Esophagus squamous epithelium (tissue), 5 donors: ENCODE measurements at places on chromosomes 2 and 18.

DNA sequence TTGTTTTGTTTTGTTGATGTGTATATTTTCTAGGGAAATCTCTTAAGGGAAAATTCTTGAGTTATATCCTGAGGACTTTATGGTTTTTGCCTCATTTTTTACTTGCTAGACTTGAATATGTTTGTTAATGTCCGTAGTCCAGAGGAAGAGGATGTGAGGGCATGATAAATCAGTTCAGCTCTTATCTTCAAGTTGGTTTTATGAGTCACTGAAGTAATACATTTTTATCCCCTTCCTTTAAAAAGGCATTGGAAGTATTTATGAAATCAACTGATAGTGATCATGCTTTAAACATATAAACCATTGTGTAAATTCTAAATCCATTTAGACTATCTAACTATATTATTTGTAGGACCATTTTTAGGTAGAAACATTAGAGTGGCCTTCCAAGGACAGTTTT lies 43.9 kb upstream of the CYBRD1 start:
- H3K4me3 ChIP-seq, result no peak overlapping the region
- H3K4me1 ChIP-seq, result no peaks in the 10 kb centered on the region
- DNase-seq, result no peak

DNA sequence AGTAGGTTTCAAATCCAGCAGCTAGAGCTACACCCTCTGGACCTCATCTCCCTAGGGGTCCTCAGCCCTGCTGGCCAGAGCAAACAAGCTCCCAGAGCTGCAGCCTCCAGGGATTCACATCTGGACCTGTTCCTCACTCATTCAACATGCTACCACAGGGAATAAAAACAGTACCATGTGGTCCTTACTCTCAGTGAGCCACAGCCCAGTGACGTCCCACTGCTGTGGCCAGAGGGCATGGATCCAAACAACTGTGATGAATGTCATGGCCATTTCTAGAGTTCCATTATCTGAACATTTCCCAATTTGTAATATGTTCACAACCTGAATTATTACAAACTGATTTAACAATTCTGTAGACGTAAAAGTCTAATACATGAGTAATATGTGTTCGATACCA lies 177.9 kb downstream of the TRABD2A start:
- no peak overlapping the region for H3K4me3 ChIP-seq
- H3K4me1 ChIP-seq, result no peaks in the 10 kb centered on the region
- no peaks in the 10 kb centered on the region for H3K36me3 ChIP-seq
- DNase-seq, result no peak
- no peak overlapping the region for H3K27ac ChIP-seq

DNA sequence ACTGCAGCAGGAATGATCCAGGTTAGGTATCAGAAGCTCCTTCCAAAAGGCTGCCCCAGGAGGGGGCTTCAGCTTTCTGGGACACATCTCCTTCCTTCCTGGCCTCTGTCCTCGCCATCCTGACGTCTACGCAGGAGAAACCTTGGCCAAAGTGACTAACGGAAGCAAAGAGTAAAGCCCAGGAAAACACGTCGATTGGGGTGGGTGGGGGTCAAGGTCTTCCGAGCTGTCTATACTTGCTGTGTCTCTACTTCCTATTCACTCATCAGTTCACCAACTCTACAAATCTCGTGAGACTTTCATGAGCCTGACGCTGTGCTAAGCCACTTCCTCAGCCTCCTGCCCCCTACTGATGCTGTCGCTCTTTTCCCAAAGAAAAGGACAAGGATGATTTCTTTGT lies 212.6 kb downstream of the TNS1 start:
- no peak for DNase-seq
- H3K4me1 ChIP-seq, result peaks cover 11% of the 10 kb centered on the region
- peak overlapping the region; percentile 16 for H3K4me3 ChIP-seq
- H3K27me3 ChIP-seq, result no peaks in the 10 kb centered on the region

GRCh38 chr18:3402982-3403451 lies 47.0 kb upstream of the TGIF1 start:
- no peaks in the 10 kb centered on the region for H3K4me1 ChIP-seq
- no peak overlapping the region for H3K27ac ChIP-seq
- no peaks in the 10 kb centered on the region for H3K36me3 ChIP-seq
- DNase-seq, result no peak

DNA sequence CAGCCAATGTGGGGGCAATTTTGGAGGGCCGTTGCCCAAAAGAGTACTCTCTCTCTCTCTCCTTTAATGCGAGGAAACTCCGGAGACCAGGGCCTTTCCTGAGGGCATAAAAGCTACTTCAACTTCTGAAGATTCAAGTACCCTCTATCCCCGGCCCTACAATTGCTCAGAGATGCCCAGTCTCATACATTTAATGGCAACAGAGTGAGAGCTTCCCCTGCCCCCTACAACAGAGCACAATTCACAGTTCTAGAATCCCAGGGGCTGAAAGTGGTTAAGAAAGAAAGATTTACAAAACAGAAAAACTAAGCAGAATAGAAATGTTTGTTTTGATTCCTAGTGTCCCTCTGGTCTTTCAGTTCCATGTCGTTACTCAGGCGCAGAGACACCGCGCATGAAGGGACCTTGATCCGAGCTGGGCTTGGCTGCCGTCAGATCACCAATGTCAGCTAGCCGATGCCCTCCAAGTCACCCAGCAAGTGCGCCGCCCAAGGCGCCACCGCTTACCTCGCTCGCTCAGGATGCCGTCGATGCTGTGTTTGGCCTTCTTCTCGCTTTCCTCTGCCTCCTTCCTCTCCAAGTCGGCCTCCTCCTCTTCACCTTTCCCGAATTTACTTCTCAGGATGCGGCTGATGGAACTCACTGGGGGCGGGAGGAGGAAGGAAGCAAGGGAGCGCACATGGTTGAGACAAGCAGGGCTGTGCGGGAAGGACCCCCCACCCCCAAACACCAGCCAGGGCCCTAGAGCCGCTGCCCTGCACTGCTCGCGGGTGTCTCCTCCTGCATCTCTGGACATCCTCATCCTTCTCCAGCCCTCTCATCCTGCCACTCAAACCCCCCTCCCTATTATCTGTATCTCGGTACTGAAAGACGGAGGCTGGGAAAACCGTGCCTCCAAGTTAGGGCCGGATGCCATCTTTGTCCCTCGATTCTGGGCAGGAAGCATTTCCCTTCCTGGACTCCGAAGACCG lies 4.9 kb downstream of the PAX3 start:
- no peak overlapping the region for H3K4me3 ChIP-seq
- H3K27ac ChIP-seq, result no peak overlapping the region
- no peak for DNase-seq
- peaks cover 61% of the 10 kb centered on the region for H3K4me1 ChIP-seq
- no peaks in the 10 kb centered on the region for H3K36me3 ChIP-seq

DNA sequence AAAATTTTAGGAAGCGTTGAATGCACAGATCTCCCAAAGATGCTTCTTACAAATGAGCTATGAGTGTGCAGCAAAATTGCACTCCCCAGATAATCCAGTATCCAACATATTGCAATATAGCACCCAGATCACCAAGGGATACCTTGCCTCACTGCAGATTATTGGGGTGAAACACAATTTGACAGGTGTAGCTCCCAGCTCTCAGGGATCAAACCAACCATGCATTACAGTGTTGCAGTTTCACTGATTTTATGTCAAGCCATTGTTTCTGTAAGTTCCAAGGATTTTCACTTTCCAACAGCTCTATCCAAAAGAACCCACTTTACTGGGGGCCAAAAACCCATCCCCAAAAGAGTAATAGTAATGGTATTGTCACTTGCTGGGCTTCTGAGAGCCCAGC lies 10.8 kb upstream of the PRLH start:
- no peaks in the 10 kb centered on the region for H3K27me3 ChIP-seq
- no peak overlapping the region for H3K4me3 ChIP-seq
- no peak overlapping the region for H3K27ac ChIP-seq
- no peaks in the 10 kb centered on the region for H3K36me3 ChIP-seq
- DNase-seq, result no peak

DNA sequence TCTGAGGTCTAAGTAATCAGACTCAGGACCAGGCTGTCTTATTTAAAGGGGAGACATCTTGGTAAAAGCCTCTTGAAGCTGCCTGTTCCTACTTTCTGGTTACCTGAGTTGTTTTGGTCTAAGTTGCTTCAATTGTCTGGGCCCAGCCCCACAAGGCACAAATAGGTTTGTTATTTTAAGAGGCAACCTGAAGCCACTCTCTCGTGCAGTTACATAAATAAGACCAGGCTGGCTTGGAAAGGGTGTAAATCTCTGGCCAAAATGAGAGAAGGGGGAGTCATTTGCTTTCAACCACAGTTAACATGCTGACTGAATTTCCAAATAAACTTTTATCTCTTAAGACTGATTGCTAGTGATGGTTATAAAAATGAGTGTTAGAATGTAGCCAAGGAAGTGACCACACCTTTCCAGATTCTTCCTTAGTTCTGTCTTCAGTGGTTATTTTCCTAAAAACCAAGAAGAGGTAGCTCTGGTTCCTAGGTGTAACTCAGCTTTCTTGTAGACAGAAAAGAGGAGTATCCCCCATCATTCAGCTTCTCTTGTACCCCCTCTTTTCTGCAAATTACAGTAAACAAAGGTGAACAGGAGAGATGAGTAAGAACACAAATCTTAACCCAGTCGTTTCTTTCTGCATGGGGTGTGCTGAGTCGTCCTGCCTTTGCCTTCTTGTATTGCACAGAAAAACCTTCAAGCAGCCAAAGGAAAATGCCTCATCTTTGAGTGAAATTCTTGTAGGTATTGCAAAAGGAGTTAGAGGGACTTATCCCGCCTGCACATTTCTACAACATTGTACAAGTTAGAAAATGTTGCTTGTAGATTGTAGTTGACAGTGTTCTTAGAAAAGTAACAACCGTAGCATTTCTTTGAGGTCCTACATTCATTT lies 161.5 kb upstream of the NT5C1B start:
- no peak overlapping the region for H3K27ac ChIP-seq

- H3K4me3 ChIP-seq, result no peak overlapping the region
- no peak overlapping the region for H3K27ac ChIP-seq
- H3K36me3 ChIP-seq, result no peaks in the 10 kb centered on the region
- no peaks in the 10 kb centered on the region for H3K27me3 ChIP-seq
Observed at GRCh38 chr18:13273800-13274199, 55.2 kb downstream of the LDLRAD4 start.

DNA sequence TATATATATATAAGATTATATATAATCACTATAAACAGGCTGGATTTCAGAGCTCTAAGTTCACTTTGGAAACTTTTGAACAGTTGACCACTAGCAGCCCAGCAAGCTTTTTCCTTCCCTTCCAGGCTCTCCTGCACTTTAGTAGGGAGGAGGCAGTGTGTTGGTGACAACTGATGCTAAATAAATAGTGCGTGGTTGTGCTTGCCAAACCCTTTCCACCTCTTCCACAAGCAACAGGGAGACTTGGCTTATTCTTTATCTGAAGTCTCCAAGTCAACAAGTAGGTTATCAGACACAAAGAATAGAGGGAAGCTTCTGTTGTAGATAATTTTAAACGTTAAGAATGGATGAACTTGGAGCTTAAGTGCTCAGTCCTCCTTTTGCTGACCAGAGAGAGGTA lies 408.2 kb upstream of the HNRNPA3 start:
- DNase-seq, result no peak
- H3K4me3 ChIP-seq, result no peak overlapping the region
- no peak overlapping the region for H3K27ac ChIP-seq
- no peaks in the 10 kb centered on the region for H3K4me1 ChIP-seq

GRCh38 chr2:232668805-232669444 lies 28.2 kb upstream of the GIGYF2 start:
- H3K4me1 ChIP-seq, result no peaks in the 10 kb centered on the region
- no peak for DNase-seq
- no peaks in the 10 kb centered on the region for H3K27me3 ChIP-seq
- H3K36me3 ChIP-seq, result no peaks in the 10 kb centered on the region
- H3K4me3 ChIP-seq, result no peak overlapping the region

DNA sequence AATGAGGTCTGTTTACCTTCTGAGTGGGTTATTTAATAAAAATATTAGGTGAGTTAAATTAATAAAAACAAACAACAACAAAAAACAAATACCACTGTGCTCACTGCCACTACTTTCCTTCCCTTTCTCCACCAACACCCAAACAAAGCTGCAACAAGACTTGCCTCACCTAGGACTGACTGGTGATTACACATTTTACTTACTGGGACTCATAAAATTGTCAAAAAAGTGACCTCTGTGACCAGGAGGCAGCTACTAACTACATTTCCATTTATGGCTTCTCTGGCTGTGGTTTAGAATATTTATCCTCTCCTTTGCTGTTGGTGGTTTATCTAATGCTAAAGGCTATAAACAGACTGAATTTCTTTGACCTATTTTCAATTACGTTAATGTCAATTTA lies 39.8 kb downstream of the EFEMP1 start:
- H3K36me3 ChIP-seq, result no peaks in the 10 kb centered on the region
- H3K27ac ChIP-seq, result no peak overlapping the region
- no peak for DNase-seq
- H3K27me3 ChIP-seq, result no peaks in the 10 kb centered on the region
